ENCODE measurements at places on chromosomes 11 and 22. TPM values are rescaled to one million over a fixed set of nuclear protein-coding genes. Genes with fewer than 3 reads are reported as not detected.

GRCh38 chr11:57414612-57415212, 12.2 kb downstream of the SLC43A3 start:
- no peak for DNase-seq

- no peak for DNase-seq
Measured at GRCh38 chr22:28183078-28183860, 264.2 kb upstream of the PITPNB start.

DNA sequence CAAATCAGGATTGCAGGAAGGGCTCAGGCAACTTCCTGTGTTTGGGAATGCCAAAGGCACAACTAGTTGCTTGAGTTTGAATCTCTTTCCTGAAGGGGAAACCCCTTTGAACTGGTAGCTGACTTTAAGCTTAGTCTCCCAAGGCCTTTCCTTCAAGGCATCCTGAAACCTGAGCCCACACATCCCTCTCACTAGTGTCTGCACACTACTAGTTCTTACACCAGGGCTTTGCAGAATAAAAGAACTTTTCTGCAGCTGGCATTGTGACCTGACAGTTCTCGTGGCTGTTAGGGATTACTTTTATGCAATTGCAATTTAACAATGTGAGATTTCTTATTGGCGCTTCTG, 95.4 kb downstream of the EXT2 start:
- peak; percentile 29 for DNase-seq

DNA sequence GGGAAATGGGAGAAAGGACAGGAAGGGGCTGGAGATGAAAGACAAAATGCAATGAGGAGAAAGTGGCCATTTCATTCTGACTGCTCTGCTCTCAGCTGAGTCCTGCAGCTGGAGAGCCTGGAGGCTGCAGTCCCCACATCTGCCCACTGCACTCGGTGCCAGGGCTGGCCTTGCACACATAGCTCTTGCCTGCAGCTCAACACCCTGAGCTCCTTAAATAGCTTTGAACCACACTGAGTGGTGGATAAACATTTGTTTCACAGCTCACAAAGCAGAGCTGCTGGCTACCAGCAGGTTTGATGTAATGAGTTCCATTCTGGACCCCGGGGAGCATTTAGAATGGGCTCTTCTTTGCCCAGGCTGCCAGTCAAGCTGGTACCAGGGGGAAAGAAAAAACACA, 426.1 kb upstream of the CADM1 start:
- no peak for DNase-seq

GRCh38 chr11:13091373-13091772, 82.3 kb downstream of the RASSF10 start:
- DNase-seq: no peak

DNA sequence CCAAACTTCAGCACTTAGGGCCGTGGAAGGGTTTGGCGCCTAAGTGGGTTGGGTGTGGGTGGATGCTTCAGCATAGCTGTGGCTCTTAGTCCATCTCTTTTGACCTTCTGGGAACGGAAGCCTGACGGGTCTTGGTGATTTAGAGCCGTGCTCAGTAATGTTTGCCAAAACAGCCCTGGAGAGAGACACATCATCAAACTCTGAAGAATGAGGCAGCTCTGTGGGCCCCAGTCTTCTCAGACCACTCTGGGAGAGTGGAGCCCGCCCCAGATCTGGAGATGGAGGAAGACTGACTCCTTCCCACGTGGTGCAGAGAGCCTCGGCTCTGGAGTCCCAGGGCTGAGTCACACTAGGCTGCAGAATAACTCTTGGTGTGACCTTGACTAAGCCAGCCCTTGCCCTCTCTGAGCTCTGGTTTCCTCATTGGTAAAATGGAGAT, 168.9 kb downstream of the C11orf91 start:
- no peak for DNase-seq

- no peak for DNase-seq
Measured at GRCh38 chr11:47105974-47106373, 70.7 kb downstream of the ARFGAP2 start.

- DNase-seq: no peak
Measured at GRCh38 chr11:102430158-102430836, 22.3 kb downstream of the TMEM123 start.

DNA sequence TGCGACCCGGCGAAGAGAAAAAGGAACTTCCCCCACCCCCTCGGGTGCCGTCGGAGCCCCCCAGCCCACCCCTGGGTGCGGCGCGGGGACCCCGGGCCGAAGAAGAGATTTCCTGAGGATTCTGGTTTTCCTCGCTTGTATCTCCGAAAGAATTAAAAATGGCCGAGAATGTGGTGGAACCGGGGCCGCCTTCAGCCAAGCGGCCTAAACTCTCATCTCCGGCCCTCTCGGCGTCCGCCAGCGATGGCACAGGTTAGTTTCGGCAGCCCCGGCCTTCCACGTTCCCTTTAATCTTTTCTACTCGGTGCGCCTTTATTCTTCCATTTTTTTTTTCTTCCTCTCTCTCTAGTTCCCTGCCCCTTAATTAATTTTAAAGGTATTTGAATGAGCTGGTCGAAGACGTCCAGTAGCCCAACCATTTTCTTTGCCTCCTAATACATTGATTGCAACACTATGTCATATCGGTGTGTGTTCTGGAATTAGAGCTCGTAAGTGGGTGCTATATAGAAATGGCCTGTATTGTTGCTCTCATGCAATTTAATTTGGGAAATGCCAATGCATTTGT, 537 bp downstream of the EP300 start:
- DNase-seq: no peak

DNA sequence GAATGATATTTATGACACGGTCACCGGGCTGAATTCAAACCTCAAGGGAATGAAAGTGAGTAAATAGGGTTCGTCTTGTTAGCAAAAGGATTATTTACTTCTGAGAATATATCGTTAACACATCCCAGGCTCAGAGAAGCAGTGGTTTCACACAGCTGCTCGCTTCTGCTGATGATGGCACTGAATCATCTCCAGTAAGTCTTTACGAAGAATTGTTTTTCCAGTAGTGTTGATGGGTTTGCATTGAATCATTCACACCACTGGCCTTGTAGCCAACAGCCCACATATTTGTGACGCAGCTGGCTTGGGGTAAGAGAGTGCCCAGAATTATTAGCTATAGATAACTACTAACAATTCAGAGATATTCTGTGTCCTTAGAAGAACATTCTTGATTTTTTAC, 236.3 kb downstream of the CADM1 start:
- no peak for DNase-seq

DNA sequence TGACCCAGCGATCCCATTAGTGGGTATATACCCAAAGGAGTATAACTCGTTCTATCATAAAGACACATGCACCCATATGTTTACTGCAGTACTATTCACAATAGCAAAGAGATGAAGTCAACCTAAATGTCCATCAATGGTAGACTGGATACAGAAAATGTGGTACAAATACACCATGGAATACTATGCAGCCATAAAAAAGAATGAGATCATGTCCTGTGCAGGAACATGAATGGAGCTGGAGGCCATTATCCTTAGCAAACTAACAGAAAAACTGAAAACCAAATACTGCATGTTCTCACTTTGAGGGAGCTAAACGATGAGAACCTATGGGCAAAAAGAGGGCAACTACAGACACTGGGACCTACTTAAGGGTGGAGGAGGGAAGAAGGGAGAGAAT, 146.8 kb downstream of the SBF2 start:
- DNase-seq: no peak

- no peak for DNase-seq
Measured at GRCh38 chr11:33064033-33064825, 24.9 kb downstream of the TCP11L1 start.

DNA sequence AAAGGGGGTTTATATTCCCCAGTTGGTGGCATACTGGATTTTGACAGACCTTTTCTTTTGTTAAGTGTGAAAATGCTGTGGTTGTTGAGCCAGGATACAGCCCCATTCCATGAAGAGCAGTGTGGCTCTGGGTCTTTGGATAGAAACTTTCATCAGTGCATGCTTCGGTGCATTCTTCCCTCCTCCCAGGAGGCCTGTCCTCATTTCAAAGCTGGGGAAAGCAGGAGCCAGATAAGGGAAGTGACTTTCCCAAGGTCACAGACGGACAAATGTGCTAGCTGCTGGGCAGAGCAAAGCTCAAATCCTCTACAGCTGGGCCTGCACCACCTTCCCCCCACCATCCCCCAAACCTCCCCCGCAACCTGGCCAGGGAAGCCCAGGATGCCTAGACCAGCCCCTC, 184.5 kb upstream of the NTM start:
- DNase-seq: no peak

GRCh38 chr11:1202154-1202775, 20.6 kb upstream of the MUC5B start:
- peak; percentile 29 for DNase-seq

- DNase-seq: no peak
Measured at GRCh38 chr22:26445577-26446275, 16.7 kb downstream of the ASPHD2 start.

GRCh38 chr11:26473216-26474194, 98.6 kb downstream of the MUC15 start:
- no peak for DNase-seq

- peak; percentile 72 for DNase-seq
Measured at GRCh38 chr11:20754933-20755332, 85.5 kb downstream of the NELL1 start.

- DNase-seq: no peak
Measured at GRCh38 chr11:13076961-13077360, 67.8 kb downstream of the RASSF10 start.

DNA sequence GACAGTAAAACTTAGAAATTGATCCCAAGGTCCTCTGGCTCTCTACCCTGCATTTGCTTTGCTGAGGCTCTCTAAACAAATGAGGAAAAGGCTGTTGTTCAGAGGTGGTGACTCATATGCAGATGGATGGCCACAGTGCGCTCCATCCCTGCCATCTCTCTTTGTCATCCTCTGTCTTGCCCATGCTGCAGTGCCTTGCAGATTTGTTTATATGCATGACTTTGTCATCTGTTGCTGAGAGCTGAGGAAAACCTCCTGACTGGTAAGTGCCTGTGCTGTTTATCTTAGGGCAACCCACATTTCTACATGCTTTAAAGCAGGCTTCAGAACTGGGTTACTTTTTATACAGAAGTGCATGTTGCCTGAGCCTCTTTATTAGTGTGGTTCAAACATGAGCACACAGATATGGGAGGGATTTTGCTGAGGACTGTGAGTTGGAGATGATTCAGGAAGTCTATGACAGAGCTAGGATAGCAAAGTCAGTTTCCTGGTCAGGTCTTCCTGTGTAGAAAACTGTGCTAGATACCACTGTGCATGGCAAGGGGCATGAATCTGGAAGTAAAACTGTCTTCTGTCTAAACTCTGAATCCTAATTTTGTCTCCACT, 57.4 kb downstream of the JAM3 start:
- DNase-seq: peak; percentile 61

GRCh38 chr22:19402642-19403191, 28.8 kb downstream of the HIRA start:
- no peak for DNase-seq

GRCh38 chr11:567011-567628, 6.3 kb downstream of the RASSF7 start:
- no peak for DNase-seq

DNA sequence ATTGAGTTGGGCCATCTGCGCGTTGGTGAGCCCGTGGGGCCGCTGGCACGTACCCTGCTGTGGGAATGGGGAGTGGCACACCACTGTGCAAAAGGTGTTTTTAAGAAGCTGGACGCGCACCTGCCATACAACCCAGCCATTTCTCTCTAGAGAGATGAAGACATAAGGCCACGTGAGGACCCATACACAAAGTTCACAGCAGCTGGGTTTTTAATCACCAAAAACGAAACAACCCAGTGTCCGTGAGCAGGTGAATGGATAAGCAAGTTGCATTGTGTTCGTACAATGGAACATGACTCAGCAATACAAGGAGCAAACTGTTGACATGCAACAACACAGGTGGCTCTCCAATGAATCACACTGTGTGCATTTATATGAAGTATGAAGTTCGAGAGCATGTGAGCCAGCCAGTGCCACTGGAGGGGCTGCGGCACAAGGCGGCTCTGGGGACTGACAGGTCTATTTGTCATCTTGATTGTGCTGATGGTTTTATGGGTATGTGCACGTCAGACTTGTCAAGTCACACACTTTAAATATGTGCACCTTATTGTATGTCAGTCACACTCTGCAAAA, 30.6 kb upstream of the PANX2 start:
- no peak for DNase-seq

- no peak for DNase-seq
Measured at GRCh38 chr11:112277941-112278340, 17.3 kb upstream of the PLET1 start.

DNA sequence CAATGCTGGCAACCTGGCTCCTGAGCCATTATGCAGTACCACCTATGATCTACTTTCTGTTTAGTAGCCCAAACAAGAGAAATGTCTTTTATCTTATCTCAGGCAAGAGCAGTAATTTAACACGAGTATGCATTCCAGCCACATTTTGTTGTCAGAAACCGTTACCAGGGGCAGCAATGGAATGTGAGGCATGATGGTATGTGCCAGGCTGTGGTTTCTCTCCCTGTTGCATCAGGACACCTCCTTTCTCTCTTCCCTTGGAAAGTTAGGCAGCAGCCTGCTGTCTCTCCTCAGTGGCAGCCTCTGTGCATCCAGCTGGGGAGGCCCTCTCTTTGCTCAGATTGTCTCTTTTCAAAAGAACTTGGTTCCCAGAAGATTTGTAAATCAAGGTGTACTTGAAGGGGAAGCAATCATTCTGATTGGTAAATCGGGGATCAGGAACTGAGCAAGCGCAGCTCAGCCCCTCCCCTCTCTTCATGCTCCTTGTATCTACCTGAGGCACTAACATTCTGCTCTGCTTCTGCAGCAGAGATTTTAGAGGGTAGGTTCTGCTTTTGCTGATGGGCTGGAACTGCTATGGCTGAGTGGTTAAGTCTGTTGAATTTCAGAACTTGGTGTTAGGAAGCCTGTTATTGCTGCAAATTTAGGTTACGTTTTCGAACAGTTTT, 229.2 kb downstream of the ADAMTS15 start:
- peak; percentile 71 for DNase-seq

- no peak for DNase-seq
Measured at GRCh38 chr11:69101792-69102695, 53.3 kb downstream of the TPCN2 start.

GRCh38 chr11:8204025-8204424, 35.2 kb upstream of the RIC3 start:
- DNase-seq: peak; percentile 12

GRCh38 chr11:42840176-42840829, 471.5 kb upstream of the API5 start:
- no peak for DNase-seq

DNA sequence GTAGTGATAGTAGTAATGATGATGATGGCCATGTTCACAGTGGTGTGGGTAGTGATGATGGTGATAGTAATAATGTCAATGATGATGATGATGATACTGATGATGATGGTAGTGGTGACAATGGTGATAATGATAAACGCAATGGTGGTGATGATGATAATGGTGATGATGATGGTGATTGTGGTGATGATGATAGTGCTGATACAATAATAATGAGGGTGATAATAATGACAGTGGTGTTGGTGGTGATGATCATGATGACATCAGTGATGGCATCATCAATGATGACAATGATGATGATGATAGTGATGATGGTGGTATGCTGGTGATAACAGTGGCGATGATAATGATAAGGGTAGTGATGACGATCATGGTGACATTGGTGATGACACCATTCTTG, 92.3 kb downstream of the MPPED1 start:
- no peak for DNase-seq

The SLC15A3 gene
- total RNA-seq: 7.0 TPM

The ASRGL1 gene
- 30.9 TPM for total RNA-seq

The PRRG4 gene
- total RNA-seq: 1.2 TPM

The RBMXL2 gene
- total RNA-seq: not detected

The FADD gene
- total RNA-seq: 52.2 TPM

The DBX1 gene
- 0.15 TPM for total RNA-seq

The DDX6 gene
- total RNA-seq: 221 TPM

The OR5AR1 gene
- total RNA-seq: not detected

The CHST1 gene
- 0.57 TPM for total RNA-seq

The PDGFB gene
- 7.1 TPM for total RNA-seq

The SPI1 gene
- not detected for total RNA-seq

The FAT3 gene
- total RNA-seq: 19.1 TPM

The KIRREL3 gene
- total RNA-seq: 0.09 TPM

The SCN4B gene
- total RNA-seq: 1.6 TPM
